ENCODE measurements at places on chromosomes 11 and 22. TPM values are rescaled to one million over a fixed set of nuclear protein-coding genes. Genes with fewer than 3 reads are reported as not detected.

GRCh38 chr11:43573233-43573632 lies 107.3 kb upstream of the HSD17B12 start:
- DNase-seq: no peak

- DNase-seq: no peak
Observed at GRCh38 chr11:6442441-6442840, 1.7 kb upstream of the HPX start.

- DNase-seq: no peak
Observed at GRCh38 chr22:44667829-44668189, 34.2 kb upstream of the PRR5 start.

DNA sequence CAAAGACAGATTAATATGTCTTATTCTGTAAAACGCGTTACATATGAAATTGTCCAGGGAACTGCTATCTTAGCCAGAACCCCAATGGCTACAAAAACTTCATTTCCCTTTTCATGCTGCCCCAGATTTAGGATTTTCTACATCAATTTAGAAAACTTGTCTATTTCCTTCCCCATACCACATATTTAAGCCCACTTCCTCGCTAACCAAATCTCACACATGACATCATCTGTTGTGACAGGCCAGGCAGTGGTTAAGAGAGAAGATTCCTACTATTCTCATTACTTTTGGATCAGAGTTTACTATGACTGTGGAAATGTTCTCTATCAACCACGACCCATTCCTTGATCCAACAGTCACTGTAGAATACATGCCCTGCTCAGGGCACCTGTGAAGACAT lies 15.9 kb downstream of the CCDC82 start:
- DNase-seq: no peak

- DNase-seq: no peak
Observed at GRCh38 chr11:8087756-8088155, 6.7 kb downstream of the TUB start.

GRCh38 chr22:39665229-39665628 lies 94.7 kb downstream of the CACNA1I start:
- DNase-seq: no peak

DNA sequence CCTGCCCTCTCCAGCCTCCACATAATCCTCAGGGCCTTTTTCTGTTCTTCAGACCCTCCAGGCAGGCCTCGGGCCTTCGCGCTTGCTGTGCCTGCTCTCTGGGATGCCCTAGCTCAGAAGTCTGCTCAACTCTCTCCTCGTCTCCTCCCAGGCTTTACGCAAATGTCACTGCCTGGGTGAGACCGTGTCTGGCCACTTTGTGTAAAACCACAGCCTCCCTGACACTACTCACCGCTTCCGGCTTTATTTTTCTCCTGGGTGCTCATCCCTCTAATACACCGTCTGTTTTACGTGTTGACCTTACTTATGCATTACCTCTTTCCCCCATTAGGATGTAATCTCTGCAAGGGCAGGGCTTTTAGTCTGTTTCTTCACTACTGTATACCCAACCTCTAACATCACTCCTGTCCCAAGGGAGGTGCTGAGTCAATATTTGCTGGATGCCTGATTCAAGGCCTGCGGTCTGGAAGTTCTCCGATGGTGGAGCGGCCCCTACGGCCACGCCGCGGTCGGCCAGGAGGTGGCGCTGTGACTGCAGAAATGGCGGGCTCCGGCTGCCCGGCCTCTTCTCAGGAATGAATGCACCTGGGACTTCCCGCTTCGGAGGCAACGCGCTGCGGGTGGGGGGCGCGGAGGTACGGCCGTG lies 58.2 kb upstream of the THY1 start:
- DNase-seq: peak; percentile 36

DNA sequence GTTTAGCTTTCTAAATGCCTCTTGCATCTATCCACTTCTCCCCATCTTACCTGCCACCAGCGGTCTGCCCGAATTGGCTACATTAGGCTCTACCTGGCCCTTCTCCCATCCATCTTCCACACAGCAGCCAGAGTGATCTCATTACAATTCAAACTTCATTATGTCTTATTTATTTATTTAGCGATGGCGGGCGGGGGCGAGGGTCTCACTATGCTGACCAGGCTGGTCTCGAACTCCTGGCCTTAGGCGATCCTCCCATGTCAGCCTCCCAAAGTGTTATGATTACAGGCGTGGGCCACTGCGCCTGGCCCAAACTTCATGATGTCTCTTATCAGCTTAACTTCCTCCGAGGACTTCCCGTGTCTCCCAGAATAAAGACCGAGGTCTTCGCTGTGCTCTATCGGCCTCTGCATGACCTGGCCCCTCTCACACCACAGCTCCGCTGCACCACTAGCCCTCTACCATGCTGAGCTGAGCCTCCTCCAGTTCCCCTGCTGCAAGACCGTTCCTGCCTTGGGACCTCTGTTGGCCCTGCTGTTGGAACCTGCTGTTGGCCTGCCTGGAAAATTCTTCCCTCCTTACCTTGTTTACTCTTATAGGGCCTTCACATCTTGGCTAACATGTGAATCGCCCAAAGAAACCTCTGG lies 870 bp upstream of the CTTN start:
- DNase-seq: no peak

- no peak for DNase-seq
Observed at GRCh38 chr11:47889714-47890441, 41.7 kb upstream of the NUP160 start.

DNA sequence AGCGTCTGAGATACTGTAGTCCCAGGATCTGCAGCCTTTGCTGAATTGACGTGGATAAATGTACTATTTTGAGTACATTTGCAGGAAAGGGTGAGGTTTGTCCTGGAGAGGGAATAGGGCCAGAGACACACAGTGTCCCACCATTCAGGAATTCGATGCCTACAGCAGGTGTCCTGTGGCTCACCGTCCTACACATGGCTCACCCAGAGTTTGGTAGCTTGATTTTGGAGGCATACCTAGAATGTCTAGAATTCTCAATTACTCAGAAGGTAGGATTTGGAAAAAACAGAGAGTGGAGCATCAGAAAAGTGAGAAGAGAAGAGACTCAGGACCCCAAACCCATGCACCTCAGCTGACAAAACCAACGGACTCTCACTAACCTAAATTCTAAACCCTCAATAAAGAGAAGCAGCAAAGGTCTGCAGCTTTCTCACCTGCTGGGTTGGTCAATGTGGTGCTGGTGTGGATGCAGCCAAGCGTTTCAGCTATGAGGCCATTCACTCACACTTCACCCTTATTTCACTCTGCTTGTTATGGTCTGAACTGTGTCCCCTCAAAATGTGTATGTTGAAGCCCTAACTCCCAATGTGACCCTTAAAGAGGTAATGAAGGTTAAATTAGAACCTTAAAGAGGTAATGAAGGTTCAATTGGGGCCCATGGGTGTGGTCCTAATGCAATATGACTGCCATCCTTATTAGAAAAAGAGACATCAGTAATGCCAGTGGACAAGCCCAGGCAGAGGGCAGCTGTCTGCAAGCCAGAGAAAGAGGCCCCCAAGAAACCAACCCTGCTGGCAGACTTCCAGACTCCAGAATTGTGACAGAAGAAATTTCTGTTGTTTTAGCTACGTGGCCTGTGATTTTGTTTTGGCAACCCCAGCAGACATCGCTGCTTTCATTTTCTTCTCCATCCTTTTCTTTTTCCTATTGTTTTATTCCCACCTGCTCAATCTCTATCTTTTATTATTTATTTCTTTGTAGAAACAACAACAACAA lies 187.8 kb downstream of the SNX19 start:
- DNase-seq: no peak

DNA sequence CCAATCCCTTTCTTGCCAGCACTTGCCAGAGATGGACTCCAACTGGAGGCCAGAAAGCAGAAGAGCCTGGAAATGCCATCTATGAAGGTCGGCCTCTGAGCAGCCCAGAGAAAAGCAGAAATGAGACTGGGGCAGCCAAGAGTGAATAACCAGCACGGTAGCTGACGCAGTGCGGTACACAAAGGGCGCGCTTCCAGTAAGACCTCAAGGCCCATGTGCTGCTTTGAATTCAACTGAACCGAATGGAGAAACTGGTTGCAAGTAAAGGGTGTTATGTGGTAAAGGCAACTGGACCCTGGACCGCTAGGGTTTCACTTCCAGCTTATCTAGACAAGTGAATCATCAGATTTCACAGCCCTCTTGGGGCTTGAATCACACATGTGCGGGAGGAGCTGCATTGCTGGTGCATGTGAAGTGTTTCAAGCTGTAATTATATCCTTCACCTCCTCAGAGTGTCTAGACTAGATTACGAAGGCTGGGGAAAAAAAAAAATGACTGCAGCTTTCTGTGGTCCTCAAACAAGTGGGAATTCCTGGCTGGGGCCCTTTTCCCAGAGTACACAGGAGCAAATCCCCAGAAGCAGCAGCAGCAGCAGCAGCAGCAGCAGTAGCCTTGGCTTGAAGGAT lies 128.9 kb downstream of the CCDC34 start:
- DNase-seq: no peak

GRCh38 chr11:71181566-71181965 lies 70.8 kb downstream of the SHANK2 start:
- DNase-seq: no peak

GRCh38 chr11:118887206-118887605 lies 3.5 kb downstream of the CXCR5 start:
- DNase-seq: no peak

DNA sequence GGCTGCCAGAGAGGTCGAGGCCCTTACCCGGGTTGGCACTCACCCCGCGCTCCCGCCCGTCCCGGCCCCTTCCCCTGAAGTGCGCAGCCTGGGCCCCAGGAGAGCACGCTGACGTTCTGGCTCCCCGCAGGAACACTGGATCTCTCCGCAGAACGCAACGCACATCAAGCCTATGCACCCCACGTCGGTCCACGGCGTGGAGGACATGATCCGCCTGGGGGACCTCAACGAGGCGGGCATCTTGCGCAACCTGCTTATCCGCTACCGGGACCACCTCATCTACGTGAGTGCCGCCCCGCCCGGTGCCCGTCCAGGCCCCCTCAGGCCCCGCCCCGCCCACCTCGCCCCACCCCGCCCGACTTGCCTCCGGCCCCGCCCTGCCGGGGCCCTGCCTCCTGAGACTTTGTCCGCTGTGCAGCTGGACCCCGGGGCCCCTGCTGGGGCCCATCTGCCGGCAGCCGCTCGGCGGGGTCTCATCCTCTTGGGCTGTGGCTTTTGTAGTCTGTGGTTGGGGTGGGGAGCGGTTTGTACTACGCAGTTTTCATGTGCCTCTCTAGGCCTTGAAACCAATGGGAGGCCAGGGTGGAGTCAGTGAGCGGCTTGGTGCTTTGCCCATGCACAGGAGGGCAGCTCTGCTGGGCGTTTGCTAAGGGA lies 19.7 kb downstream of the MYO7A start:
- no peak for DNase-seq

DNA sequence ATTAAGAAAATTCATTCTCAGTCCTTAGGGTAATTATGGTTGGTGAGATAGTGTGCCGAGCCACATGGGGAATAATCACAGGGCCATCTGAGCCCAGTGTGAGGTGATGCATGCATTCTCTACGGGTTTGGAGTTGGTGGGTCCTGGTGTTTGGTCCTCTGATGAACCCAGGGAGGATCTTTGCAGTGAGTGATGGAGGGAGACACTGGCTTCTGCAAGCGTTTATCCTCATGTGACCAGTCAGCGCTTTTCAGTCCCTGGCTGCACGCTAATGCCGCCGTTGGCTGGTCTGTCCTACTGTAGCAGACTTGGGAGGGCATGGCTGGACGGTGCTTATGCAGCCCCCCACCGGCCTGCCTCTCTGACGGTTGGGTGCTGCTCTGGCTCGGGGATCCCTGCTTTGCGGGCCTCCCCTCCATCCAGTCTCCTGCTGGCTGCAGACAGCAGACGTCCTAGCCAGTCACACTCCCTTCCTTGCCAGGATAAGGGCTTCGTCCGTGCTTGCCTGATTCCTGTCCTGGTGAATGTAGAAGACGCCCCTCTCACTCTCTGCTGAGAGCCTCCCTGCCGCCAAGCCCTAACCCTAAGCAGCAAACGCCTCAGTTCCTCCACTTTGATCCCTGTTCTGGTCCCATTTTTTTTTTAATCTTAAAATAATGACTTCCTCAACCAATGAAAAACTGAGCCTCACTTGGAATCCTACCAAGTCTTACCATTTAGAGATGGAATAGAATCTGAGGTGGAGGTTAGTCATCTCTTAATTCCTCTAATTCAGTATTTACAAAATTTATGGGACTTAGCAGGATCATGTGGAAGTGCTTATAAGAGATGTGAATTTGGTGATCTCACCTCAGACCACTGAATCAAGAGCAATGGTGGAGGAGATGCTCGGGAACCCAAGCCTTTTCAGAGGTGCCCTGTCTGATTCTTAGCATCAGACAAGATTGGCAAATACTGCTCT lies 143.7 kb upstream of the SORL1-AS1 start:
- no peak for DNase-seq

DNA sequence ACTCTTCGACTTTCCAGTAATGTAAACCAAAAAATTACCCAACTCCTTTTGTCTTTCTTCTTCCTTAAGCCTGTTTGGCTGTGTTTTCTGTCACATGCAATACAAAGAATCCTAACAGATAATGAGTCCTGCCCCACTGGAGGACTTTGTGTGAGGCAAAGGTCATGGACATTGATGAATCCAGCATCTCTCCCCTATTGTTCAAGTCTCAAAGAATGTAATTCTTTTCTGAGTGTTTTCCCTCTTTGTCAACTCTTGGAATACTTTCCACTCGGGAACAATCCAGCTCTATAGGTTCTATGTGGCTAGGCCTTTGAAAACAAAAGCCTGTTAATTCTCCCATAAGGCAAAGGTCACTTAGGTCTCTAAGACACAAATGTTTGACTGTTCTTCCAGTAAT lies 100.7 kb downstream of the FAR1 start:
- DNase-seq: no peak

The CCS gene
- polyA plus RNA-seq: 59.8 TPM

The POTEH gene
- not detected for polyA plus RNA-seq

The C2CD3 gene
- polyA plus RNA-seq: 21.6 TPM

The OR51B5 gene
- polyA plus RNA-seq: 0.56 TPM

The USP2 gene
- polyA plus RNA-seq: 9.3 TPM

The BRSK2 gene
- 1.7 TPM for polyA plus RNA-seq

The CLCF1 gene
- polyA plus RNA-seq: 5.9 TPM

The FOLR2 gene
- polyA plus RNA-seq: 10.7 TPM

The SOX6 gene
- 21.0 TPM for polyA plus RNA-seq

All from renal cortex interstitium (tissue), 15 donors.